ENCODE measurements at places on chromosomes 1 and 21.

DNA sequence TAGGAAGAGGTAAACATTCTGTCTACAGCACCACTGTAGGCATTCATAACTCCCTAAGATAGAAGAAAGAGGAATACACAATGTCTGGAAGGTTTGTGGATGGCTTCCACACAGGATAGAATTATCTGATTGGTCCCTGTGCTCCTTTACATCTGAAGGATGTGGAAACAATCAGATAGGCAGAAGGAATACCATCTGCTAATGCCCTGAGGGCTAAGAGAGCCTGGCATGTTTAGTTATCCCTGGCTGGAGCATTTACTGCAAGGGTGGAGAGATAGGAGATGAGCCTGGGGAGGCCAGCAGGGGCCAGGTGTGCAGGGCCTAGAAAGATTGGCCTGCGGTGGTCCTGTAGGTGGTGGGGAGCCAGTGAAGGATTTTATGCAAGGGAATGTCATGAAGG lies 8.6 kb upstream of the ACBD3 start:
- DNase-seq = no peak

- peak; percentile 41 for DNase-seq
These were observed 238.5 kb downstream of the RERE start for GRCh38 chr1:8578936-8579335.

DNA sequence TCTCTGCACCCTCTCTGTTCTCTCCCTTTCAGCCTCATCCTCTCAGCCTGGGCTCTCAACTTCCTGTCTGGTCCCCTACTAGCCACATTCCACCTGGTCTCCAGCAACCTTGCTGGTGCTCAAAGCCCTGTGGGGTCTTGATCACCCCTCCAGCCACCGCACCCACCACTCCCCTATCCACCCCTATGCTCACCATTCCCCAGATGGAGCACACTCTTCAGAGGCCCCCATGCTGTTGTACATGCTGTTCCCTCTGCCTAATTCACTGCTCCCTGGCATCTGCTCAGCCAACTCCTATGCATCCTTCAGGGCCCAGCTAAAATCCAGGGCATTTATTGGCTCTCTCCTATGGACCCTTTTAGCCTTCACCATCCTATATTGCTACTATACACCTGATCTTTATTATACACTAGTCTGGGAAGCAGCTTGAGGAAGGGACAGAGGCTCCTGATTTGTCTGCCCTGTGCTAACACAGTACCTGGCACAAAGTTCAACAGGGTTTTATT lies 81.0 kb downstream of the GLIS1 start:
- no peak for DNase-seq

DNA sequence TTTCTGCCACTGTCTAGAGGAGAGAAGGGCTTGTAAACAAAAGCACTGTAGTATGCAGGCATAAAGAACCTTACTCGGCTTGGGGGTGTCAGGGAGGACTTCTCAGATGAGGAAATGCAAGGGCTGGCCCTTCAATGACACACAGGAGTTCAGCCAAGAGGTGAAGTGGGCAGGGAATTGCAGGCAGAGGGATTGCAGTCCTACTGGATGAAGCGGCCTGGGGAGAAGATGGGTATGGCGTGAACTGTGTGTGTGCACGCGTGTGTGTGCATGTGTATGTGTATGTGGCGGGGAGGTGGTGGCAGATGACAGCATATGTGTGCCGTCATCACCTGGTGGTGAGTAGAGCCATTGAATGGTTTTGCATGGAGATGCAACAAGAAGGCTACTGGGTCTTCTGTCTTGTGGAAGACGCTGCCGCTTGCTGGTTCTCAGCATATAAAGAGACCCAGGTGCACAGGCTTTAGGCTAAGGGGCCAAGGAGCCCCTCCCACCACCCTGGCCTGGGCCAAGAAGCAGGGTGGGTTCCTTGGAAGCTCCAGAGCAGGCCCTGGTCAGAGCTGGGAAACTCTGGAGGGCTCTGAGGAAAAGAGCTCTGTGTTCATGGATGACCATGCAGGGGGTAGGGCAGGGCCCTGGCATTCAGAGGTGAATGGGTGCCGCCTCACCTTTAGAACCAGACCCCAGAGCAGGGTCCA lies 4.1 kb upstream of the EPS8L3 start:
- DNase-seq = no peak

DNA sequence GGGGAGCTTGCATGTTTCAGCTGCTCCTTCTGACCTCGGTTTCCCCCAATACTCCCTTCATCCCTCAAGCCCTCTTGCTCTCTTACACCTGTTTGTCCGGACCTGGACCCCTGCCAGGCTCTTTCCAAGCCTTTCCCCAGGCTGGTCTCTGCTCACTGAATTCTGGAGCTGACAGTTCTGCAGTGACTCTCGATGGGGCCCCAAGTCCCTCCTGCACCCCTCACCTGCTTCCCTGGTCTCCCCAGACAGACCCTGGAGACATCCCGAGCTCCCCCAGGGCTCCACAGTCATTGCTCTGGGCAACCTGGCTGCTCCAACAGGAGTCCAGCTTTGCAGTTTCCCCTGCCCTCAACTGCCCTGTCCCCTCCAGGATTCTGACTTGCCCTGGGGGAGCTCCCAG lies 198.6 kb downstream of the GRIK3 start:
- no peak for DNase-seq

GRCh38 chr1:913491-914130 lies 10.1 kb upstream of the SAMD11 start:
- DNase-seq = no peak

DNA sequence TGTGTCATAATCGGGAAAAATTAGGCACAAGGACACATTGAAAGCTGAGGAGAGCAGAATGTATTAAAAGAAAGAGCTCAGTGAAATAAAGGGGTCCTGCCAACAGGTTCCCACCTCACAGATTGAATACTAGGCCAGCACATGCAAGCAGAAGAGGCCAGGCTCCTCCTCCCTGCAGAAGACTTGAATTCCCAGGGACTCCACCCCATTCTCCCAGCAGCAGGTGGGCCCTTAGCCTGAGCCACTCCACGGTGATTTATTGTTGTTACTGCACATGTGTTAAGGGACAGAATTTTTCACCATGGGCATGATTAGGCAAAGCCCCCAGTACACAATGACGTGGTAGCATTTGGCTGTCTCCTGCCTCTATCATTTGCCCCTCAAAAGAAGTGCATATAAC lies 1844.7 kb downstream of the NCAM2 start:
- no peak for DNase-seq

DNA sequence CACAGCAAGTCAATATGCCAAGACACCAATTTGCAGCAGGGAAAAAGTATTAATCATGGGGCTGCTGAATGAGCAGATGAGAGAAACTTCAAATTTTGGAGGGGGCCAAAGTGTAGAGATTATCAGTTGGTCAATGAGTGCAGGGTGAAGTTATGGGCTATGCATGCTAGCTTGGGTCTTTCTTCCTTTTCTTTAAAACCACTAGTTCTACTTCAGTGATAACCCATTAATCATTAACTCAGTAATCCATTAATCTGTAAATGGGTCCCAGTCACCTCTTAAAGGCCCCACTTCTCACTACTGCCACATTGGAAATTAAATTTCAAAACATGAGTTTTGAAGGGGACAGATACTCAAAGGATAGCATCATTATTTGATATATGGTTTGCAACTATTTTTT lies 688.6 kb upstream of the ADGRL4 start:
- no peak for DNase-seq

- DNase-seq = no peak
These were observed 64.4 kb upstream of the NEK2 start for GRCh38 chr1:211739671-211740411.

GRCh38 chr1:185663771-185664296 lies 70.4 kb upstream of the HMCN1 start:
- DNase-seq = no peak

GRCh38 chr1:154626456-154627256 lies 18.7 kb upstream of the ADAR start:
- DNase-seq = no peak

- DNase-seq = no peak
These were observed 724.6 kb downstream of the PTPRU start for GRCh38 chr1:29960876-29961275.

DNA sequence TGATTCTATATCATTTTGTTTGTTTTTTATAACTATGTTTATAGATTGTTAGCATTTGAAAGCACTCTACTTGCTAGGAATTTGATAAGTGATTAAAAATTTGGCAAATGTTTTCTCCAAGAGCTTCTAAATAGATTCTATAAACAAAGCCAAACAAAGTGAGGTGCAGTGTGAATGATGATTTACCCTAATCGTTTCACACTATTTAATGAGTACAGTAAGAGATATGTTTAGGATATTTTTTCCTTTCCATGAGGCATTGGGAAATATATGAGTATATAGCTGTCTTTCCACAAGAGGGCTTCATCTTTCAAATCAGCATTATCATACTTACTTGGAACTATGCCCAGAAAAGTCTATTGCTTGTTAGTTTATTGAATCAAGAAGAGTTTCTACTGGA lies 277.0 kb upstream of the BRINP3 start:
- DNase-seq = peak; percentile 3

- no peak for DNase-seq
These were observed 139.2 kb downstream of the CASZ1 start for GRCh38 chr1:10657088-10657847.

- DNase-seq = no peak
These were observed 63.0 kb upstream of the RGS1 start for GRCh38 chr1:192512426-192513162.

DNA sequence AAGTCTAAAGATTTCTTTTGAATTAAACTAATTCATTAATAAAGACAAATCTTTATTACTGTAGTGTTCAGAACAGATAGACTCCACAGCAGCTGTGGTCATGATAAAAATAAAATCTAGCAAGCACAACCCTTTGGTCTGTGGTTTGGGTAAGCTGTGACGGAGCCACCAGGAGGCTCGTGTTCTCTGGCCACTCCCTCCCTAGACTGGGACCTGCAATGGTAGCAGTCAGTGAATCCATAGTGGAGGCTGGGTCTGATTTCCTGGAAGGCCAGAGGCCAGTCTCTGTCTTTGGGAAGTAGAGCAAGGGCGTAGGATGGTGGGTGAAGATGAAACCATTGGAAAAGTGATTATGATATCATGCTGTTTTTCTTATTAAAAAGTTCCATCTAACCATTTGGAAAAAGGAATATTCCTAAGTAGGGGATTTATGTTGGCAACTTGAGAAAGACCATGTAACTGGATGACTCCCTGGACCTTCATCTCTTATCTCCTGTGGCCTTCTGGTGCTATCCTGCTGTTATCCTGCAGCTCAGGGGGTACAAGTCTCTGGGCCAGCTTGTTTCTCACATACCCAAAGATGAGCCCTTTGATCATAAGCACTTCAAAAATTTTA lies 39.0 kb downstream of the TENT5C start:
- DNase-seq = no peak

GRCh38 chr1:93095804-93096585 lies 16.9 kb downstream of the MTF2 start:
- no peak for DNase-seq

- DNase-seq = no peak
These were observed 128.2 kb downstream of the TBX19 start for GRCh38 chr1:168408884-168409283.

GRCh38 chr1:169003864-169004516 lies 102.5 kb upstream of the ATP1B1 start:
- DNase-seq = peak; percentile 21

DNA sequence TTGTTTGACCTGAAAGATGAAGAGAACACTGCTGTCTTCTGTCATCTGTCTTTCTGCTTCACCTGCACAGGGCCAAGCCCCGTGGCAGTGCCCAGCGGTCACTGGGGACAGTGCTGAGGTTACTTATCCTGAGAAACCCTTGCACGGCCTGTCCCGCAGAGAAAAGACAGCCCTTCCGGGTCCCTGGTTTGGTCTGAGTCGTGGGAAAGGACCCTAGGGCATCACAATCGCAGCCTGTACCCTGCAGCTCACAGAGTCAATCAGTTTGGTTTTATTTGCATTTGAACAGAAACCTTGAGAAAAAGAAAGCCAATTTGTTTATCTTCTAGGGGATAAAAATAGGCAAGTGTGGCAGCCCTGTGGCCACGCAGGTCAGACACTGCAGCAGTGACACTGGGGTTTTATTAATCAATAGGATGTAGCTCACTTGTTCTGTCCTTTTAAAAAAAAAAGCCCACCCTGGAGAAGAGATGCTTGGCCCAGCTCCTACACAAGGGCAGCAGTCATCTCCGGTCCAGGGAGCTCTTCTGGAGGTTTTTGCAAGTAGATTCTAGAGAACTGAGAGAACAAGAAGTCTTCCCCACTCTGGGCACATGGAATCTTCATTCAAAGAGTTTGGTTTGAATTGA lies 120.0 kb downstream of the PEX14 start:
- DNase-seq = no peak

DNA sequence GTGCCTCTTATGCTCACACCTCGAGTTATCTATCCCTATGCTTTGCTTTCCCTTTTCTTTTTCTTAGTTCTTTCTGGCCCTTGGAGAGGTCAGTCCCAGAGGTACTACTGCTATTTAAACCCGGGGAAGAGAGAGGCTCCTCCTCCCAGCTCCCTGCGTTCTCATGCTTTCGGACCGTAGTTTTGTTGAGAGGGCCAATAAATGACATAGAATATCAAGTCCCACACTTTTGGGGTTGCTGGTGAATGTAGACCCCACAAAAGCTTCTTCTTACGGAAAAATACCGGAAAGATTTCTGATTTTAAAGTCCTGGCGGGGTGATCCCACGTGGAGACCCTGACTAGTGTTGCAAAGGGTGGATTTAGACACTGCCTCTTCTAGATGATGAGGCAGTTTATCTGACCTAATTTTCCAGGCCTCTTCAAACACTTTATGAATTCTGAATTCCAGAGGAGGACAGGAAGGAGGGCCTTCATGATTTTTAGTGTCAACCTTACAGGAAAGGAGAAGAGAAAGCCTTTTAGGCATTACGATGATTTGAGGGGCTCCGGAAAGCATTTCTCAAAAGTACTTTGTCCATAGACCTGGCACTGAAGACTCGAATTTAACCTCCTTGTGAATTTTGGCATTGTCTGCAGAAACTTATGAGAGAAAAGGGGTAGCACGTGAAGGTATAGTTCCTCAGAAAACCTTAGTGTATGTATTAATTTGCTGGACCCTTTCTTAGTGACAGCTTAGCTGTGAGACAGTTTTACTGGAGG lies 694 bp downstream of the TMEM167B start:
- no peak for DNase-seq

DNA sequence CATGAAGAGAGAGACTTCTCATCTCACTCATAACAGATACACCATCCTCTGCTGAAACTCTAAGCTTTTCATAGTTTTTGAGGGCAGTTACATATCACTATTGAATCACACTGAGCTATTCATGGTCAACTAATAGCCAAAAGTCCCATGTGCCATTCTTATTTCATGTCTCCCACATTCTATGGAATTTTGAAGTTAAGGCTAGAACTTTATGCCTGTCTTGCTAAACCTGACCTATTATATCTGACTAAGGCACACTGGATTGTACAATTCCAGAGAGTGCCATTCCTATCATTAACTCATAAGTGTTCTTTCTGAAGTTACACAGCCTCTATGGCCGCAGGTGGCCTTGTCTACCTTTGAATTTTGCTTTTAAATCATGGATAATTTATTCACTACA lies 254.3 kb downstream of the PTPRC start:
- no peak for DNase-seq

- no peak for DNase-seq
These were observed 24.7 kb upstream of the DMRTA2 start for GRCh38 chr1:50447961-50448360.

DNA sequence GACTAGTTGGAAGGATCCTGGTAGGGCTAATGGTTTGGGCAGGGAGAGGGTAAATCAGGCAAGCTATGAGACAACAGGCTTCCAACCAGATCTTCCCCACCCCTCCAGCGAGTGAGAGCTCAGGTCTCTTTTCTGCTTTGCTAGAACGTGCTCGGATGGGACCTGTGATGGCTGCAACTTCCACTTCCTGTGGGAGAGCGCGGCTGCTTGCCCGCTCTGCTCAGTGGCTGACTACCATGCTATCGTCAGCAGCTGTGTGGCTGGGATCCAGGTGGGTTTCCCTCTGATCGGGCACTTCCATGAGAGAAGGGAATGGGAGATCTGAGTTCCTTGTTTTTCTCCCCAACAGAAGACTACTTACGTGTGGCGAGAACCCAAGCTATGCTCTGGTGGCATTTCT lies 14.0 kb upstream of the SARS1 start:
- no peak for DNase-seq
